Hematopoietic multipotent progenitor cell treated with erythropoietin and hydrocortisone succinate and interleukin-3 and kit ligand, for 4 days (in vitro differentiated cells): ENCODE measurements at places on chromosomes 12 and 14.

GRCh38 chr12:68271346-68271745 lies 17.9 kb upstream of the IL22 start:
- DNase-seq: no peak

DNA sequence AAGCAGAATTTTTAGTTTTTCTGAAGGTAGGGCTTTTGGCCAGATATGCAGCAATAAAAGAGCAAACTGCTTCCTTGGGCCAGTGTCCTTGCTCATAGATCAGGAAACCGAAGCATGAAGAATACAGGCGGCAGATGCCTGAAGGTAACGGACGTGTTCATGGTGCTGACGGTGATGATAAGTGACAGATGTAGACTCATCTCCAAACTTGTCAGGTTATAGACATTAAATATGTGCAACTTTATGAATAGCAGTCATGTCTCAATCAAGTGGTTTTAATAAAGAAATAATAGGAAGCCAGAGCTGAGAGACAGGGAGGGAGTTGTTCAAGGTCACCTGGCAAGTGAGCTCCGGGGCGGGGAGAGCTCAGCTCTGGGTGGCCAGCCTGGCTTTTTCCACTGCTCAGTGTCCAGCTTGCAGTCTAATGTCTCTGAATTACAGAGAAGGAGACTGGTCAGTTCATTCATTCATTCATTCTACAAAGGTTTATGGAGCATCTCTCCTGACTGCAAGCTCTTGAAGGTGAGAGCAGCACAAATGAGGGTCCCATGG lies 1.0 kb downstream of the SERPINA5 start:
- no peak for DNase-seq

DNA sequence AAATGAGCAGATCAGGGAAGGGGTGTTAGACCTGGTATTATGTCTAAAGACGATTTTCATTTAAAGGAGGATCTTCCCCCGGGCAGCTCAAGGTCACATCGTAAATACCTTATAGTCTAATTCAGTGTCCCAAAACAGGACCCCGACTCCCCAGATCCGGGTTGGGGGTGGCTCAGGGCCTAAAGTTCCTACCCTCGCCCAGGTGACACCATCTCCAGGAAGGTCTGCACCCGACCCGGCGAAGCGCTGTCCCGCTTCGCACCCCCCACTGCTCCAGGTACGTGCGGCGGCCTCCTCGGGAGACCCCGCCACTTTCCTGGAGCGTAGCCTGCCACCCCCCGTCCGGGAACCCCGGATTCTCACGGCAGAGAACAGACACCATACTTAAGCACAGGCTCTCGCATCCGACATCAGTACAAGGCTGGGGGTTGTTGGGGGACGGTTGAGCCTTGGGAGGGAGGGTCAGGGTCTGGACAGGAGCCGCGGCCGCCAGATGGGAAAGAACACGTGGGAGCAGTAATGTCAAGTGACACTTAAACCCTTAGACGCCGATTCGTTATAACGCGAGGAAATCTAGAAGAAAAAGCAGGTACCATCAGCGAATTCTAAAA lies 556 bp downstream of the TIMM9 start:
- peak; percentile 85 for DNase-seq

GRCh38 chr12:27576667-27577347 lies 52.8 kb downstream of the PPFIBP1 start:
- no peak for DNase-seq

DNA sequence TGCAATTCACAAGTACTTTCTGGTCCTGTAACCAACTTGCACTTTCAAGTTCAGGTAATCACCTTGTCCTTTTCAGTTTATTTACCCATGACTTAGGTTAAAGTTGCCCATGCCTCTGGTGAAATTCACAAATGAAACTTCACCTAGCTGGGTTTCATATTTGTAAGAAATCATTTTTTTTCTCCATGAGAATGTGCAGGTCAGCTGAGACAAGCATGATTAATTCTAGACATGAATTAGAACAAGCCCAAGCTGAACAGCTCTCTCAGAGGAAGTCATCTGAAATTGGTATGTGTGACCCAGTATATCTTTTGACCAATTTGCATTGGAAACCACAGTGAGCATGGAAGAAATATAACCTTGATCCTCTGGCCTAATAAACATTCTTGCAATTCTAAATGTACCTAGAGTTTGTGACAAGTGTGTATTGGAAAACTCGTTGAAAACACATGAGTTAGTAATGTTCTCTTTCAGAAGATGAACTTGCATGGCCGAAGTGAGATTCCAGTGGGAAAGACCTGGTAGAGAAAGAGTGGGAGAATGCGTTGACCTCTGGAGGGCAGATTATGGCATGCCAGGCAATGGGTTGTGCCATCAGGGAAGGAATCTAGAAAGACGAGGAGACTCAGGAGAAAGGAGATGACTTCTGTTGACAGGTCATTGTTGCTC lies 486.5 kb downstream of the ZFP36L1 start:
- no peak for DNase-seq
